ENCODE measurements at places on chromosomes 2 and 18.

DNA sequence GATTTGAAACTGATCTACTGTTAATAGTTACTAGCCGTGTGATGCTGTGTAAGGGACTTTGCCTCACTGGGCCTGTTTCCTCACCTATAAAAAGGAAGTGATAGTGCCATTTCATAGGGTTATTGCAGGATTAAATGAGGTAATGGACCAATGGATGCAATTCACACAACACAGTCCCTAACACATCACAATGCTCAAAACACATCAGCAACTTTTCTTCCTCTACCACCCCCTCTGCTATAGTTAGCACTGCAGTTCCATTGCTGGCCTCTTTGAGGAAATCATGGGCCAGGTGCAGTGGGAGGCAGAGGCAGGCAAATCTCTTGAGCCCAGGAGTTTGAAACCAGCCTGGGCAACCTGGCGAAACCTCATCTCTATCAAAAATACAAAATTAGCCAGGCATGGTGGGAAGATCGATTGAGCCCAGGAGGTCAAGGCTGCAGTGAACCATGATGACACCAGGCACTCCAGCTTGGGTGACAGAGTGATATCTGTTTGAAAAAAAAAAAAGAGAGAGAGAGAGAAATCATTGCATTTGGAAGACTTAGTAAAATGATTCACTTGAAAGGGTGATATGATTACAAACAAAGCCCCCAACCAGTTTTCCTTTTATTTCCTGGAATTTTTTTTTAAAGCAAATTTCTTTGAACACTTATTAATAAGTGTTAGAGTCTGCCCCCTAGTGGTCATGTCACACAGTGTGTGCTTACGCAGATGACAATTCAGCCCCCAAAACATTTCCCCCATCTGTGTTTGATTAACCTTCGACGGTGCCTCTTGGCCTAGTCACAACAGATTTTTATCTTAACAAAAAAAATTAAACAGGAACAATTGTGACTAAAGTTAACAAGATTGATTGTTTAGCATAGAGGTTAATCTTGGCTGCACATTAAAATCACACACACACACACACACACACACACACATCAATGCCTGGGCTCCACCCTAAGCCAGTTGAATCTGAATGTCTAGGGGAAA lies 88.6 kb upstream of the BCL11A start:
- DNase-seq = no peak

- no peak for DNase-seq
Observed at GRCh38 chr18:60549338-60549960, 176.9 kb upstream of the MC4R start.

GRCh38 chr18:79576686-79577351 lies 102.8 kb upstream of the CTDP1 start:
- no peak for DNase-seq

DNA sequence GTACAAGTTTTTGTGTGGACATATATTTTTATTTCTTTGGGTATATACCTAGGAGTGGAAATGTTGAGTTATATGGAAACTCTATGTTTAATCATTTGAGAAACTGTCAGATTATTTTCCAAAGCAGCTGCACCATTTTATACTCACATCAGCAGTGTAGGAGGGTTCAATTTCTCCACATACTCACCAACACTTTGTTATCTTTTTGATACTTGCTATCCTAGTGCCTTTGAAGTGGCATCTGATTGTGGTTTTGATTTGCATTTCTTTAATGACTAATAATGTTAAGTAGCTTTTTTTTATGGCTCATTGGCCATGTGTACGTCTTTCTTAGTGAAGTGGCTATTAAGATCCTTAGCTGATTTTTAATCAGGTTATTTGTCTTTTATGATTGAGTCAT lies 64.7 kb upstream of the SLC8A1 start:
- no peak for DNase-seq

Data from activated T-helper 2 cell treated with anti-CD3 and anti-CD28 coated beads, Interferon-gamma antibody, Interleukin-2, Interleukin-4, amounts not matched to agents 10 μg/mL and 5 μg/mL and 100 μg/mL, durations not matched to agents 14 hours and 24 hours and 36 hours (primary cell).